ENCODE measurements at places on chromosomes 6 and 20.

GRCh38 chr20:32907886-32908285, 49.2 kb downstream of the EFCAB8 start:
- DNase-seq = no peak

- DNase-seq = no peak
Observed at GRCh38 chr20:23409800-23410199, 11.5 kb downstream of the NAPB start.

DNA sequence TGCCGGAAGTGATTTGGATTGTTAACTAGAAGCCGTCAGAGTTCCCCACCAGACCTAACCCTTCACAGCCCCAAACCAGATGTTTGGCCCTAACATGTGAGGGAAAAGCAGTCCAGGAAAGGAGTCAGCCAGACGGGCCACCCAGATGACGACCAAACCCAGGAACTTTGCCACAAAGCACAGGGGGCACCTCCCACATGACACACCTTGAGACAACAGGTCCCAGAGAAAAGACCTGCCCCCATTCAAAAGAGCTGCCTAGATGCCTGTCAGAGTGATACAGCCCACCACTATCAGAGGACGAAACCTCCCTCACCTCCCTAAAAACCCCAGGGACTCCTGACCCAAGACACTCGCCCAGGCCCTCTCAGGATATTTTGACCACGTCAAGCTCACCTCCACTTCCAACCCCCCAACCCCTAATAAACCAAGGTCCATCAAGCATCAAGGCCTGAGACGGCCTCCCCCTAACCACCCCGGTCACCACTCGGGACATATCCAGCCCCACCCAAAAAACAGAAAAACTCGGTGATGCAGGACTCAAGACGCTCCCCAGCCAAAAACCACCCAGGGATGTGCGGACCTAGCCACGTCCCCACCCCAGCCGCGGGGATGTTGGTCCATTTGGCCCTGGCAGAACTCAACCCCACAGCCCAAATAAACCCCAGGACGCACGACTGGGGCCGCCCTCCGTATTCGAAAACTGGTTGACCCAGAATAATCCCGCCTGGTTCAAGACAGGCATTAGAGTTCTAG, 662 bp downstream of the ZNF343 start:
- DNase-seq = no peak

- DNase-seq = no peak
Observed at GRCh38 chr20:32024683-32025295, 14.6 kb downstream of the CCM2L start.

- DNase-seq = no peak
Observed at GRCh38 chr20:41475503-41475902, 108.9 kb upstream of the EMILIN3 start.

DNA sequence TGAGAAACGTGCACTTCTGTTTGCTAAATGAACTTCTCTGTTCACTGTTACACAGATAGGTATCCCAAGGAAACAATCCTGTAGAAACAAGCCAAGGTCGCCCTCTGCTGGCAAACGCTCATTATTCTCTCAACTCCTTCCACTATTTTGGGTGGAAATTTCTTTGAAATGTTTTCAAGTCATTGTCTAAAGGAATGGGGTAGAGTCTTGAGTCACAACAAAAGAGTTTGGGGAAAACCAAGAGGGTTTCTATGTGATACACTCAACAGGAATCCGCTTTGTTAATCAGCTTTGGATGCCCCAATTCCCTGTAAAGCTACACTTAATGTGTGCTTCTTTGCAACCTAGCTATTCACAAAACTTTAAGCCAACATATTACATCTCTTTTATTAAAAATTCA, 4.6 kb upstream of the RAE1 start:
- DNase-seq = peak; percentile 52

GRCh38 chr6:119148825-119149525, 70.5 kb upstream of the FAM184A start:
- DNase-seq = no peak

- DNase-seq = no peak
Observed at GRCh38 chr6:109595998-109596397, 95.0 kb downstream of the AK9 start.

GRCh38 chr6:56096541-56096940, 150.8 kb downstream of the COL21A1 start:
- DNase-seq = no peak

DNA sequence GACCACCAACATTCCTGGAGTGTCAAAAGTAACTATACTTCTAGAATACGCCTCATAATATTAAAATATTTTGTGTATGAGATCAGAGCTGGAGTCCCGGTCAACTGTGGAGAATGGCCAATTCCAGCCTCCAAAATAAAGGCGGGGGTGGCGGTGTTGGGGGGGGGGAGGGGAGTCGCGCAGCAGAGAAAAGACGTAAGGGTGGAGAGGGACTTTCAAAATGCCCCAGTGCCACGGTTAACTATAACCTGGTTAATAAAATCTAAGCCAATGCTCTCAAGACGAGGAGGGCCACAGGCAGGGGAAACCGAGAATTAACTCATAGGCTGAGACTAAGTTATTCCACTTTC, 1.3 kb downstream of the NUP153 start:
- no peak for DNase-seq

- no peak for DNase-seq
Observed at GRCh38 chr20:37007898-37008649, 56.6 kb upstream of the SAMHD1 start.

- DNase-seq = no peak
Observed at GRCh38 chr20:5397393-5397792, 80.6 kb upstream of the PROKR2 start.

DNA sequence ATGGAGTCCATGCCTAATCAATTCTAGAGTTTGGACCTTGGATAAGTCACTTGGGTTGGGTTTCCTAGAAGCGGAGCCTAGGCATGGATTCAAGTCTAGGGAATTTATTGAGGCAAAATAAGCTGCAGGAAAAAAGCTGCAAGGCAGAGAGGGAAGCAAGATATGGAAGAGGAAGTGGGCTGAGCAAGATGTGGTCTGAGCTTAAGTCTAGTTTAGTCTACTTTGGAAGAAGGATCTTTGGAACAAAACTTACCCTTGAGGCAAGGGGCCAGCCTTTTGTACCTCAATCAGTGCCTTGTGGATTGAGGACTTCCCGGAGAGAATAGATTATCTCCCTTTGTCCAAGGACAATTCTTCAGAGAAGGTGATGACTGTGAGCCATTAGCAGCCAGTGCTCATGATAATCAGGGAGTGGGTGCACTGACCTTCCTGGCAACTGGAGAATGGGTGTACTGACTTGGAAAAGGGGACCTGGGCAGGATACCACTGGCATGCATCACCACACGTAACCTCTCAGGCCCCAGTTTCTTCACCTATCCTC, 10.9 kb downstream of the ZSCAN9 start:
- DNase-seq = no peak

DNA sequence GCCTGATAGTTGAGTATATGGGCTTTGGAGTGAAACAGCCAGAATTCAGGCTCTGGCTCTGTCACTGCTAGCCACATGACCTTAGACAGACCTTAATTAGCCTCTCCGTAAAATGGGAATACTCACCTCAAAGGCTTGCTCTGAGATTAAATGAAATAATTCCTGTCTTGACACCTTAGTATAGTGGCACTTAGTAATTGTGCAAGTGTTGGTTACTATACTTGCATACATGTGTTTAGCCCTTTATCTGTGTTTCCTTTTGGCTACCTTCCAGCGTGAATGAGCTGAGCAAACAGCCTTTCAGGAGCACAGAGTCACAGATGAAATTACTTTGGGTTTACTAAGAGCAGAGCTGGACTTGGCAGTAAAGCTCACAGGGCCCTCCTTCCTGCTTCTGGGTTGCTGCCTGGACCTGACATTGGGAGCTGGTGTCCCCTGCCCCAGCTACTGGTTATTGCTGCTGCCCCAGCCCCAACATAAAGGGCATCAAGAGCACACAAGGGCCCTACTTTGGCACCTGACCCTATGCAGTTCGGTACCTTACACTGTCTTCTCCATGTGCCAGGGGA, 32.8 kb downstream of the CD164 start:
- DNase-seq = peak; percentile 10

DNA sequence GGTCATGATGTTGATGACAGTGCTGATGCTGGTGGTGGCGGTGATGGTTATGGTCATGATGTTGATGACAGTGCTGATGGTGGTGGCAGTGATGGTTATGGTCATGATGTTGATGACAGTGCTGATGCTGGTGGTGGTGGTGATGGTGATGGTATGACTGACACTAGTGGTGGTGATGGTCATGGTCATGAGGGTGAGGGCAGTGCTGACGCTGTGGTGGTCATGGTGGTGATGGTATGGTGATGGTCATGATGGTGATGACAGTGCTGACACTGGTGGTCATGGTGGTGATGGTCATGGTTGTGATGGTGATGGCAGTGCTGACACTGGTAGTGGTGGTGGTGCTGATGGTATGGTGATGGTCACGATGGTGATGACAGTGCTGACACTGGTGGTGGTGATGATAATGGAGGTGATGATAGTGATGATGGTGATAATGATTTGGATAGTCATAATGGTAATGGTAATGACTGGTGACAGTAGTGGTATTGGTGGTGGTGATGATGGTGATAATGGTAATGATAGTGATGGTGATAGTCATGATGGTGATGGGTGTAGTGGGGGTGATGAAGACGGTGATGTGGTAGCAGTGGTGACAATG, 206.2 kb downstream of the CDH4 start:
- no peak for DNase-seq

DNA sequence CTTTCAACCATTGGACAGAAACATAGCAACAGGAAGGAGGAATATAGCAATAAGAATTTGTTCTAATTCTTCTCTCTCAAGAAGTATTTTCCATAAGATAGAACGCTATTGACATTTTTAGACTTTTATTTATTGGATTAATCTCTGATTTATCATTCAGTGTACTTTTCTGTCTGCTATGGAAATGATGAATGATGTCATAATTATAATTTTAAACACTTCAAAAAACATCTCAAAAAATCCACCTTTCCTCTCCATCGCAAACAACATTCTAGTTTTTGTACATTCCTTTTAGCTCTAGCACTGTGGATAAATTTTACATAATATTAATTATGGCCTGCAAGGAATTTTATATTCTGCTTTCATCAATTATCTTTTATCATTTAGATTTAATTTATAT, 643.2 kb downstream of the DHX35 start:
- DNase-seq = no peak

- no peak for DNase-seq
Observed at GRCh38 chr6:90126839-90127238, 169.8 kb downstream of the BACH2 start.

DNA sequence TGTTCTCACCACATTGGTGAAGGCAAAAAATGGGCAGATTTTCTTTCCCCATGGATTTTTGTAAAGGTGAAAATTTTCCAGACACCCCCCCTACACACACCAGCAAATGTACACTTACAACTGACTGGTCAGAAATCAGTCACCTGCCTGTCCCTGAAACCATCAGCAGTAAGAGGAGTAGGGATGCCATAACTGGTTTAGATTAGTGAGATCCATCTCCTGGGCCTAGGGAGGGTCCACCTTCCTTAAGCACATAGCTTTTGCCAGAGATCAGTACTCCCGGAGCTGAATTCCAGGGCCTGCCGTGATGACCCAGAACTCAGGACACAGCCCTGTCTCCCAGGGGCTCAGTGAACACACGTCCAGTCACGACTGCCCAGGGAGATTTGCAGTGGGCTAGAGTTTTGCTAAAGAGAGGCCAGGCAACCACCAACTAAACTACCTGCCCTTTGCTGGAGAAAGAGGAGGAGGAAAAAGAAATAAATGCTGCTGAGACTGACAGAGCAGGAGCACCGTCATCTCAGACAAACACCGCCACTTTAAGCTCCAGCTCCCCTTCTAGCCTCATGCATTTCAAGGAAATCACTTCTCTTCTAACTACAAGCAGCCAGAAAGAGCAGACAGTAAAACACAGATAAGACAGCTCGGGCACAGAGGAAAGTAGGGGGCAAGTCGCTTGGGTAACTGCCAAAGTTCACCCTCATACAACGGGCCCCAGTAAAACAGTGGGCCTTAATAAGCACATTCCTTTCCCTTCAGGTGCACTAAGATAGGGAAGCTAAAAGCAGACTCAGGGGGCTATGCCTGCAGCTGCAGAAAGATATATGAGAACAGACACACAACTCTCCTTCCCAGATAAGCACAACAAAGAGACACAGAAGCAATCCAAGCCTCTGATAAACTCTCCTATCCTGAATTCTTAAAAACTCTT, 82.6 kb upstream of the SPTLC3 start:
- no peak for DNase-seq

DNA sequence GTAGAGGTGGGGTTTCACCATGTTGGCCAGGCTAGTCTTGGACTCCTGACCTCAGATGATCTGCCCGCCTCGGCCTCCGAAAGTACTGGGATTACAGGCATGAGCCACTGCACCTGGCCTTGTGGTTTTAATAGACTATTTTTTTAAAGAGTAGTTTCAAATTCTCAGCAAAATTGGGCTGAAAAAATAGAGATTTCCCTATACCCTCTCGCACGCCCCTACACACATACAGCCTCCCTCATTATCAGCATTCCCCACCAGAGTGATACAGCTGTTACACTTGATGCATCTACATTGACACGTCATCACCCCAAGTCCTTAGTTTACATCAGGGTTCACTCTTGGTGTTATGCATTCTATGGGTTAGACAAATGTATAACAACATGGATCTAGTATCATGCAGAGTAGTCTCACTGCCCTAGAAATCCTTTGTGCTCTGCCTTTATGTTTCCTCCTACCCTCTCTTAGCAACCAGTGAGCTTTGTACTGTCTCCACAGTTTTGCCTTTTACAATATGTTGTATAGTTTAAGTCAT, 103.6 kb downstream of the CDYL start:
- DNase-seq = no peak

DNA sequence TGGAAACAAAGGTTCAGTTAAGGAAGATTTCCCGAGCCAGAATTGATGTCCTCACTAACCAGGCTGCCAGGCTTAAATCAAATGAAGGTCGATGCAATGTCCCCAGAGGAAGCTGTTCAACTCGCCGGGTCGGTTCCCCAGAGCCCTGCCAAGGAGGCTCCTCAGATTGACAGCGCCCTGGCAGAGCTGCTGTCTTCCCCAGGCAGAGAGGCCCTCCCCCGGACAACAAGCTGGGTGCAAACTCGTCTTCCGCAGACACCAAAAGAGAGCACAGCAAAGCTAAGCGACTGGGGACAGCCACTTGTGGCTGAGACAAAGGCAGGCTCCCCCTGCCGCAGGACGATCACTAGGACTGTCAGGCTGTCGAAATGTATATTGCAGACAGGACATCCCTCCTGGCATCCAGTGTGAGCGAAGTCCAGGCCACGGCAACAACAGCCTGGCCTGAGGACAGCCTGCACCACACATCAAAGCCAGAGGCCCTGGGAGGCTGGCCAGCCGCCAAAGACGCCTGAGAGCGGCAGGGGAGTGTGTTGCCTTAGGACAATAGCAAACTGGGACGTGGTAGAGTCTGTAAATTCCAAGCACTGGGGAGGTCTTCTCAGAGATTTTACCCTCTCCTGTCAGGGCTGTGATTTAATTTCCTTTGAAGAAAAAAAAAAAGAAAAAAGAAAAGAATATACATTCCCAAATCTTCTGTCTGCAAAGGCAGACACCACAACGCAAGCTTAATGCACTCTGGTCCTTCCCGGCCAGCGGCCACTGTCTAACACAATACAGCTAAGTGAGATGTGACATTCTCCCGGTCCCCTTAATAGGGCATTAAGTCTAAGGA, 99.1 kb downstream of the HIVEP2 start:
- no peak for DNase-seq
